ENCODE measurements at places on chromosomes 2 and 18.

GRCh38 chr2:108279468-108279867 is 9.2 kb upstream of the SULT1C2 start:
- DNase-seq: no peak

GRCh38 chr2:236818281-236819045 is 248.8 kb downstream of the ACKR3 start:
- DNase-seq: no peak

- DNase-seq: no peak
Observed at GRCh38 chr2:180328795-180329422, 321.8 kb upstream of the CWC22 start.

GRCh38 chr2:177810906-177811305 is 261.7 kb downstream of the PDE11A start:
- no peak for DNase-seq

Data from HuH-7 (cell line).